ENCODE measurements at places on chromosomes 16 and 17.

DNA sequence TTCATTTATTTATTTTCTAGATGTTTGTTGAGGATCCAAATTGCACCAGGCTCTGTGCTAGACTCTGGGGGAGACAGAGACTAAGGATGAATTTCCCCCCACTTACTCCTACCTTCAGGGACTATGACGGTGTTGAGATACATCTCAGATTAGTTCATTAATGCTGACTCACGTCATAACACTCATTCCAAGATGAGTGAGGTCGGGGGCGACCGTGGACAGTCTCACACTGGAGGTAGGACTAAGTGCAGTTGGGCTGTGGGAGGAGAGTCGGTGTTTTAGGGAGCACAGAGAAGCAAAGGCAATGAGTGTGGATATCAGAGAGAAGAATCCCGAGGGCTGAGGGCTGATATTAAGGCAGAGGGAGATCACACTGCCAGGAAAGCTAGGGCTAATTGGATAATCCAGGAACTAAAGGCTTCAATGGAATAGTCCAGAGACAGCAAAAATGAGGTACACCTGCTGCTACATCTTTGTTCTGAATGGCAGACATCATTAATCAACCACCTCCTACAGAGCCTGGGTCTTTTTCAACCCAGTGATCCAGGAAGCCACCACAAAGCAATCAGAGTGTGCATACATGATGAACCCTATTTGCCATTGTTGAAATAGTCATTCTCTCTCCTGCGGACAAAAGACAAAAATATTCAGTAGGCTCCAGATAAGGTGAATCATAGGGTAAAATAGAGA, 38.6 kb upstream of the CACNG4 start:
- DNase-seq, result no peak

- DNase-seq, result no peak
Observed at GRCh38 chr17:65401561-65401960, 159.9 kb downstream of the AXIN2 start.

DNA sequence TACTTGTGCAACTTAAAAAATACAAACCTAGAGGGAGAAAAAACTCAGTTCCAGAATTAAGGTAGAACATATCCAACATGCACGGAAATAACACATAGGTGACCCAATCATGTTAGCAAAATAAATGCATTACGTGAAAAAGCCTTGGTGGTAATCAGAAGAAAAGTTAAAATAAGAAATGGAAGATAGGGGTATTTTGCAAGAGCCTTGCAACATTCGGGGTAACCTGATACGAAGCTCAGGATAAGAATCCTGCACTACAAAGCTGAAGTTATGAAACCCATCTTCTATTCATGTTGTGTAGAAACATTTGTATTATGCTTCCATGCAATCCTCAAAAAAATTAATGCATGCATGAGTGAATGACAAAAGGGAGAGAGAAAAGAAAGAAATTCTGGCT, 33.1 kb downstream of the CHCT1 start:
- no peak for DNase-seq

DNA sequence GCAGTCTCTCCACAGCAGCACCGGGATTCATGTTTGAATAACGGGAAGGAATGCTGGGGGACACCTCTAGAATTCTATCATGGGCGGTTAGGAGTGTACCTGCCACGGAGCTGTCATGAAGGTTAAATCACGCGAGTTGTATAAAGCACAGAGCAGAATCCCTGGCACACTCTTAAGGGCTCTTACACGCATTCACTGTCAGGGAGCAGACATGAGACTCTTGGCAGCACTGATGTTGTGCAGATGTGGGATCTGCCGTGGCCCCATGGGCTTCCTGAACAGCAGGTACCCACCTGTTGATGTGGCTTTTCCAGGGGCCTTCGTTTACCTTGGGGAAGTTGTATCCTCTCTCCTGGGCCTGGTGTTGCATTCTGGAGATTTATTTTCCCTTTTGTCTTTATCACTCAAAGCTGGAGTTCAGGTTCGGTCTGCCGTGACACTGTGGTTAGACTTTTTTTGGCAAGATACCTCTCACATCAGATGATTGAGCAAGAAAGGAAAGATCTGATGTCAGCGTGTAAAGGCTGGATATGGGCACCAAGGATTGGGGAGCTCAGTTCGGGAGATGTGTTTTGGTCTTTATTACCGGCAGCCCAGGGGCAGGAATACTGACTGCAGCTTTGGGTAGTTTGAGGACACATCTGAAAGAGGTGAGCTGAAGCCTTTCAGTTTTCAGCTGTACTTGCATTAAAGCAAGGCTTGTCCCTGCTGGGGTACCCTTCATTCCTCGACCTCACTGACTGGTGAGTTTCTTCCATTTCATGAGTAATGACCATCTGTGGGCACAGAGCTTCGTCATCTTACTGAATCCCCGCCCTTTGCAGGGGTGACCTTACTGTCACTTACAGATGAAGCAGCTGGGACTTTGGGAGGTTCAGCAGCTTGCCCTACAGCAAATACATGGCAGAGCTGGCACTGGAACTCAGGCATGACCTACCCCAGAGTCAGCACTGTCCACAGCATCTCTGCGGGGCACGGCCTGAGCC, 19.3 kb downstream of the KNOP1 start:
- DNase-seq, result no peak

GRCh38 chr17:31156326-31156725, 61.5 kb downstream of the NF1 start:
- DNase-seq, result no peak

- DNase-seq, result no peak
Observed at GRCh38 chr16:12225255-12225654, 248.7 kb downstream of the SNX29 start.

DNA sequence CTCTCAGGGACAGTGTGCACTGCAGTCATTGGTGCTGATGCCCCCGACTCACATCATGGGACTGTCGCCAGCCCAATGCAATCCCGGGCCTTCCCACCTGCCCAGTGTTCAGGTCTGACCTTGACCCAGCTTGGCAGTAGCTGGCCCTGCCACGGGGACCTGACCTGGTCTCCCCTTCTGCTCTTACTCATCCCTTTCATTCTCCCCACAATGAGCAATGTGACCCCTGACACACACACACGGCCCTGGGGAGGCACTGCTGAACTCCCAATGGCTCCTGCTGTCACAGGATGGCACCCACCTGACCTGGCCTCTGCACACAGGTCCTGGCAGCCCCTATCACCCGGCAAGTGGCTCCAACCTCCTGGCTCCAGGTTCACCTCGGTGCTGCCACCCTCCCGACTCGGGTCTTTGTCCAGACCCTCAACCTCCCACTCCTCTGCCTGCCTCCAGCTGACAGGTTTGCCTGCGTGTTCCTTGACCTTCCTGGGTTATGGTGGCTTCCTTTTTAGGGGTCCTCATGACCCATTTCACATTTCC, 6.6 kb downstream of the CD300C start:
- DNase-seq, result no peak

GRCh38 chr16:19913340-19913645, 28.6 kb upstream of the GPRC5B start:
- DNase-seq, result no peak

- peak; percentile 45 for DNase-seq
Observed at GRCh38 chr17:1714980-1715802, 5.0 kb upstream of the TLCD2 start.

DNA sequence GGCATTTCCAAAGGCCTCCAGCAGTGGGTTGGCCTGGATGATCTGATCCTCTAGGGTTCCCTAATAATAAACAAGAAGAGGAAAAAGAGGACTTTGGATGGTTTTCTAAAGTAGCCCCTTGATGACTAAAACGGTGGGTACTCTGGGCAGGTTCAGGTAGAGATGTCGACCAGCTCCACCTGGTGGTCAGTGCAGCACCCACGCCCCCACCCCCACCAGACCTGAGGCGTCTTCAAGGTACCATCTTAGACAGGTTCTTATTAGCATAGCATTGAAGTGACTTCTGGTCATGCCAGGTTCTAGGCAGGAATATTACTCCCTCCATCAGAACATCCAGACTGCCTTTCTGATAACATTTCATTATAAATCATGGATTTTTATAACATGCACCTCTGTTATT, 15.0 kb downstream of the MYH13 start:
- no peak for DNase-seq

- DNase-seq, result no peak
Observed at GRCh38 chr17:4625181-4625617, 16.3 kb downstream of the ALOX15 start.

- no peak for DNase-seq
Observed at GRCh38 chr16:88308441-88309173, 74.2 kb upstream of the ZNF469 start.

- DNase-seq, result no peak
Observed at GRCh38 chr16:81703177-81704155, 75.6 kb upstream of the PLCG2 start.

- DNase-seq, result no peak
Observed at GRCh38 chr16:2235695-2236336, 428 bp upstream of the DNASE1L2 start.

DNA sequence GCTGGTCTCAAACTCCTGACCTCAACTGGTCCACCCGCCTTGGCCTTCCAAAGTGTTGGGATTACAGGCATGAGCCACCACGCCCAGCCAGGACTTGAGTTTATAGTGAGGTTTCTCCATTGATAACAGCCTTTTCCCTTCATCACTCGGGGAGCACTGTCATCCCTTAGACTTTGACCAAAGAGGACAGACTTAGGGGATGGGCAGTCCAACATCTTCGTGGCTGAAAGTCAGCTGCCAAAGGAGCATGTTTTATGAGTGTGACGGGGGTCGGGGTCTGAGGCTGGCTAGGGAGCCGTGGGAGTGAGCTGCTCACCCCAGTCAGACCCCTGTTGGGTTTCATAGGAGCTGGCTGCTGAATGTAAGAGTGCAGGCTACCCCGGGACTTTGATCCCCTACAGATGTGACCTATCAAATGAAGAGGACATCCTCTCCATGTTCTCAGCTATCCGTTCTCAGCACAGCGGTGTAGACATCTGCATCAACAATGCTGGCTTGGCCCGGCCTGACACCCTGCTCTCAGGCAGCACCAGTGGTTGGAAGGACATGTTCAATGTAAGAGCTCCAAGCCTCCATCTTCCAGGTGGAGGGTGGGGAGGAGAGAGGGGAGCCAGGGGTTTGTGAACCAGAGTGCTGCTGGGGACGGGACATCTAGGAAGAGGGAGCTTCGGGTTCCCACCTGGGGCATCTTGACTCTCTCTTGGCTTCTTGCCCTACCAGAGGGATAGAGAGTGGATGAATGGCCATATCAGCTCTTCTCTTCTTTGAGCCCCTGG, 3.1 kb downstream of the DHRS11 start:
- DNase-seq, result no peak

Measured in activated effector memory CD4-positive, alpha-beta T cell treated with Interleukin-2 at 50 U/mL for 16 hours (primary cell).